Liver (tissue), 10 donors: ENCODE measurements at places on chromosomes 5 and 9.

- H3K36me3 ChIP-seq: no peaks in the 10 kb centered on the region
- peaks cover 17% of the 10 kb centered on the region for H3K4me1 ChIP-seq
- H3K27me3 ChIP-seq: no peaks in the 10 kb centered on the region
Measured at GRCh38 chr9:133532937-133533668, 1.4 kb upstream of the ADAMTSL2 start.

DNA sequence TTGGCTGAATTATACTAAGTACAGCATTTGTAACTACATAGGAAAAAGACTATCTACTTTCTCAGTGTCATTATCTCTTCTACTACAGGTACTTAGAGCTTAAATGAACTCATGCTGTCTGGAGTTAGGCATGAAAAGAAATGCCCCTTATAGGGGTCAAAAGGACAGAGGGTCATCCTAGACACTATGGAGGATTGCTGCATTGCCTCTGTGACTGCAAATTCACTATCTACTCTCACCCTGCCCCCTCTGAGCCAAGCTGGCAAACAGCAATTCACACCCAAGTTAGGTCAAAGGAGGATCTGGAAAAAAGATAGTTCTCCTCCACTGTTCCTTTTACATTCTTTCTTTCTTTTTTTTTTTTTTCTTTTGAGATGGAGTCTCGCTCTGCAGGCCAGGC, 36.7 kb downstream of the ANKRD31 start:
- no peaks in the 10 kb centered on the region for H3K27me3 ChIP-seq
- no peak overlapping the region for H3K4me3 ChIP-seq
- no peaks in the 10 kb centered on the region for H3K4me1 ChIP-seq
- no peak overlapping the region for H3K27ac ChIP-seq
- DNase-seq: no peak

GRCh38 chr5:108505608-108506007, 123.7 kb upstream of the FBXL17 start:
- H3K27ac ChIP-seq: no peak overlapping the region
- DNase-seq: no peak
- H3K4me3 ChIP-seq: no peak overlapping the region
- no peaks in the 10 kb centered on the region for H3K27me3 ChIP-seq
- no peaks in the 10 kb centered on the region for H3K4me1 ChIP-seq

GRCh38 chr5:112119969-112120368, 299.1 kb downstream of the EPB41L4A start:
- H3K36me3 ChIP-seq: no peaks in the 10 kb centered on the region
- H3K4me1 ChIP-seq: peaks cover 4% of the 10 kb centered on the region
- DNase-seq: no peak
- H3K27ac ChIP-seq: no peak overlapping the region

- no peak overlapping the region for H3K27ac ChIP-seq
- DNase-seq: no peak
- no peaks in the 10 kb centered on the region for H3K36me3 ChIP-seq
- H3K4me1 ChIP-seq: no peaks in the 10 kb centered on the region
- H3K27me3 ChIP-seq: no peaks in the 10 kb centered on the region
Measured at GRCh38 chr5:40619421-40619820, 60.3 kb upstream of the PTGER4 start.

GRCh38 chr5:62214701-62215100, 91.3 kb upstream of the KIF2A start:
- H3K27ac ChIP-seq: no peak overlapping the region
- no peak for DNase-seq
- no peaks in the 10 kb centered on the region for H3K27me3 ChIP-seq
- H3K4me1 ChIP-seq: no peaks in the 10 kb centered on the region
- no peaks in the 10 kb centered on the region for H3K36me3 ChIP-seq
- H3K4me3 ChIP-seq: no peak overlapping the region

DNA sequence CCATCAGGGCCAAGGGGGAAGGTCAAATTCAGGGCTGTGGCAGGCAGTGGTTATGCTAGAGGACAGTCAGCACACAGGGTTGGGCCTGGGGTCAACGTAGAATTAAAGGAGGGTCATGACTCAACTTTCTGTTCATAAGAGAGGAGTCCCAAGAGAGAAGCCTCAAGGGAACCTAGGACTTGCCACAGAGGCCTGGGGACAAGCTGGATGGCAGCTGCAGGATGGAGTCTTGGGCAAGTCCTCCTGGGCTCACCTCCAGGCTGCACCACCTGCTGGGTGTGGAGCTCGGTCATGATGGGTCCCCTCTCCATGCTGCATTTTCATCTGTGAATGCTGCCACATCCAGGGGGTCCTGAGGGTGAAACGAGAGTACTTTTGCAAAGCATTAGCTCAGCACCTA, 9.0 kb upstream of the WNK2 start:
- H3K27ac ChIP-seq: no peak overlapping the region
- no peaks in the 10 kb centered on the region for H3K4me1 ChIP-seq
- no peaks in the 10 kb centered on the region for H3K27me3 ChIP-seq
- DNase-seq: no peak

DNA sequence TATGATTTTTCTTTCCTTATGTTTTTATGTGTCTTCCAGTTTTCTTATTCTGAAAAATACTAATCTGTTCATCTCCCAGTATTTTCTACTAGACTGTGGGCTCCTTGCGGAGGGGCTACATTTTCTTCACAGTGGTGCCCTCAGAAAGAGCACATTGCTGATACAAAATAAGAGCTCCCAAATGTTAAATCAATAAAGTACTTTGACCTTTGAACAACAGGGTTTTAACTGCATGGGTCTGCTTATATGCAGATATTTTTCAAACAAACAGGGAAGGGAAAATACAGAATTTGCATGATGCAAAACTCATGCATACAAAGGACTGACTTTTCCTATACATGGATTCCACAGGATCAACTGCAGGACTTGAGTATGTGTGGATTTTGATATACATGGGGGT, 79.9 kb upstream of the ACO1 start:
- no peak overlapping the region for H3K27ac ChIP-seq
- no peaks in the 10 kb centered on the region for H3K27me3 ChIP-seq
- H3K4me3 ChIP-seq: no peak overlapping the region
- H3K4me1 ChIP-seq: peaks cover 6% of the 10 kb centered on the region

GRCh38 chr5:137611011-137611580, 112.0 kb upstream of the SPOCK1 start:
- H3K27ac ChIP-seq: no peak overlapping the region
- H3K36me3 ChIP-seq: no peaks in the 10 kb centered on the region
- H3K27me3 ChIP-seq: no peaks in the 10 kb centered on the region
- DNase-seq: no peak
- no peaks in the 10 kb centered on the region for H3K4me1 ChIP-seq
- H3K4me3 ChIP-seq: no peak overlapping the region

DNA sequence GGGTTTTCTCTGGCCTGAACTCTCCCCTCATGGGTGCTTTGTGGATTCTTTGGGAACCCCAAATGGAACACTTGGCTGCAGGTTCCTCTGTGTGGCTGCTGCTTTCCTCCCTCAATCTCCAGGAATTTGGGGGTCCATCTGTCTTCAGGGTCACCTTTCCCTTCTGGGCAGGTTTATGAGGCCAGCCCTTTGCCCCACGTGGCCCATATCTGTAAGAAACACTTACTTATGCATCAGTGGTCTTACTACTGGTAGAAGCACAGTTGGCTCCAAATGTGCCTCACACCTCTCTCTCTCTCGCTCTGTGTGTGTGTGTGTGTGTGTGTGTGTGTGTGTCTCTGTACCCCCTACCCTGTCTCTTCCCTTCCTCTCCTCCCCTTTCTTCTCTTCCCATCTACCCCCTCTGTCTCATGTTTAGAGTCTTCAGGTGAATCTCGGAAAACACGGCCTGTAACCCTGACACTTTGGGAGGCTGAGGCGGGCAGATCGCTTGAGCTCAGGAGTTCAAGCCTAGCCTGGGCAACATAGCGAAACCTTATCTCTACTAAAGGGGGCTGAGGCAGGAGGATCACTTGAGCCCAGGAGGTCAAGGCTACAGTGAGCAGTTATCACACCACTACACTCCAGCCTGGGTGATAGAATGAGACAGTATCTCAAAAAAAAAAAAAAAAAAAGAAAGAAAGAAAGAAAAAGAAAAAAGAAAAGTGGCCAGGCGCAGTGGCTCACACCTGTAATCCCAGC, 26.8 kb downstream of the C5orf15 start:
- no peak for DNase-seq
- H3K27me3 ChIP-seq: no peaks in the 10 kb centered on the region
- H3K4me1 ChIP-seq: peaks cover 6% of the 10 kb centered on the region
- no peak overlapping the region for H3K4me3 ChIP-seq
- no peaks in the 10 kb centered on the region for H3K36me3 ChIP-seq

DNA sequence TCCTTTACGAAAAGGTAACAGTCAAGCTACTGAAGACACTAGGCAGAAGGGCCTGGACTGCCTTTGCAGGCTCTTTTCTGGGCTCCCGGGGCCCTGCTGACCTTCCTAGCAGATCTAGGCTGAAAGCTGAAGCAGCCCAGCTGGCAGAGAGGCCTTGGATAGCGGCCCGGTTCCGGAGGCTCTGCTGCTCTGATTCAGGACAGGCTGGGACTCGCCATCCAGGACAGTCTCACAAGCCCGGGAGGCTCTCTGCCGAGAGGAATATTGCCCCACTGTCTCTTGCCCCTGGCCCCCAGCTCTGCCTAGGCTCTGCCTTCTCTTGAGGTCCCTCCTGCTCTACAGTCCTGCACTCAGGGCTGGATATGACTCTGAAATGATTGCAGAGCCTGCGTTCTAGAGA, 67.8 kb downstream of the PSD2 start:
- no peaks in the 10 kb centered on the region for H3K27me3 ChIP-seq
- no peaks in the 10 kb centered on the region for H3K36me3 ChIP-seq
- H3K4me3 ChIP-seq: no peak overlapping the region
- DNase-seq: no peak
- peaks cover 11% of the 10 kb centered on the region for H3K4me1 ChIP-seq
- H3K27ac ChIP-seq: no peak overlapping the region

- H3K4me1 ChIP-seq: peaks cover 29% of the 10 kb centered on the region
- H3K27ac ChIP-seq: peak overlapping the region; percentile 91
- no peaks in the 10 kb centered on the region for H3K36me3 ChIP-seq
- DNase-seq: no peak
- no peak overlapping the region for H3K4me3 ChIP-seq
Measured at GRCh38 chr9:128096616-128097536, 28.8 kb downstream of the SLC25A25 start.

DNA sequence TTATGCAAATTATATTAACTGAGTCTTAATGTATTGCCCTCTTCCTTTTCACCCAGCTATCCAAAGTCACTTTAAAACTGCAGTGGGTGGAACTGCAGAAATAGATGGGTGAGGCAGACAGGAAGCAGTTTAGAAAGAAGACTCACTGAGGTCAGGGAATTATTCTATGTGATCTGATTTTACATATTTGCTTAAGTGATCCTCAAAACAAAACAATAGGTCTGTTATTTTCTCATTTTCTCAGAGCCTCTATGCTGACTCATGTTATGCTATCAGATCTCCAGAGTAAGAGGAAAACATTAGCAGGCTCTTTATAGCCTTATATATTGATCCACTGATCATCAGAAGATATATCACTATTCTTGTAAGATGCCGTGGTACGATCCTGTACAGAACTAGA, 63.5 kb downstream of the MRPS27 start:
- no peaks in the 10 kb centered on the region for H3K27me3 ChIP-seq
- H3K4me3 ChIP-seq: no peak overlapping the region
- no peaks in the 10 kb centered on the region for H3K4me1 ChIP-seq
- no peaks in the 10 kb centered on the region for H3K36me3 ChIP-seq
- no peak overlapping the region for H3K27ac ChIP-seq
- no peak for DNase-seq

- no peaks in the 10 kb centered on the region for H3K36me3 ChIP-seq
- no peak overlapping the region for H3K4me3 ChIP-seq
- H3K27me3 ChIP-seq: no peaks in the 10 kb centered on the region
- H3K4me1 ChIP-seq: no peaks in the 10 kb centered on the region
- no peak overlapping the region for H3K27ac ChIP-seq
Measured at GRCh38 chr9:94085062-94085639, 887 bp downstream of the PTPDC1 start.

GRCh38 chr5:112597831-112598230, 139.9 kb upstream of the APC start:
- no peak overlapping the region for H3K4me3 ChIP-seq
- no peak overlapping the region for H3K27ac ChIP-seq
- DNase-seq: no peak
- no peaks in the 10 kb centered on the region for H3K4me1 ChIP-seq
- H3K27me3 ChIP-seq: no peaks in the 10 kb centered on the region

DNA sequence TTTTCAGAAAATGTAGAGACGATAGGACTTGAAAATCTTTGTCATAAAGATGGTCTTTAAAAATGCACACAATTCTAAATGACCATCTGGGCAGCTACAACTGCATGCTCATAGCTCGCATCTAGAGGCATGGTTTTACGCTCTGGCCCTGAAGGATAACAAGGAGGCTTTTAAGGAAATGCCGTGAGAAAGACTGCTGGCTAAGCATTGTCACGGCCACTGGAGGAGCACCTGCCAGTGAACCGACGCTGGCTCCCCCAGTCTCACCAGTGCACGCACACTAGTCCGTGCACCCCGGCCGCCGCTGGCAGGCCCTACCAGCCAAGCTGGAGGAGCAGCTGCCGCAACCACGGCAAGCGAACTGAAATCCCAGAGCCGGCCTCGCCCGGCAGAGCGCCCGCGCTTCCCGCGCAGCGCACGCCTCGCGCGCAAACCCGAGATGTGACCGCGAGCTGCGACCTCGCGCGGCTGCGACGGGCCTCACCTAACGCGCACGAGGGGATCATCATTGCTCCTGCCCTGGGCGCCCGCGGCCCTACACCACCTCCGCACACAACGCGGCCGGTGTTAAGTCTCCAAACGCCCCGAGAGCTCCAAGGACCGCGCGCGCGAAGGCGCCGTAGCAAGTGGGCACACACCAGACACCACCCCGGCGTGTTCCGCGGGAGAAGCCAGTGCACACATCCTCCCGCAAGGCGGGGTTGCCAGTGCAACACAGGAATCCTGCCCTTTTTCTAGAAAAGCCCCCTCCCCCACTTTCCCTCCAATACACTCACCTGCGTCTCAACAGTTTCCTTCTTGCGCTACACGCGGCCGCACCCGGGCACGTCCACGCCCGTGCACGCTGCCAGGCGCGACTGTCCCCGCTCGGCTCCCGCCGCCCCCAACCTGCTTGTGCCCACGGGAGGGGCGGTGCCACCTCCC, 5.3 kb downstream of the ELAVL2 start:
- DNase-seq: no peak
- H3K4me1 ChIP-seq: peaks cover 29% of the 10 kb centered on the region
- peak overlapping the region; percentile 64 for H3K4me3 ChIP-seq
- H3K27me3 ChIP-seq: peaks cover 19% of the 10 kb centered on the region
- no peak overlapping the region for H3K27ac ChIP-seq

GRCh38 chr5:124492444-124493224, 253.8 kb downstream of the ZNF608 start:
- no peaks in the 10 kb centered on the region for H3K27me3 ChIP-seq
- no peak overlapping the region for H3K4me3 ChIP-seq
- H3K36me3 ChIP-seq: no peaks in the 10 kb centered on the region
- DNase-seq: no peak
- H3K27ac ChIP-seq: no peak overlapping the region

- DNase-seq: no peak
- no peak overlapping the region for H3K4me3 ChIP-seq
- H3K4me1 ChIP-seq: no peaks in the 10 kb centered on the region
- no peak overlapping the region for H3K27ac ChIP-seq
- H3K27me3 ChIP-seq: no peaks in the 10 kb centered on the region
Measured at GRCh38 chr9:5983042-5983441, 32.4 kb downstream of the RANBP6 start.
